ENCODE measurements at places on chromosomes 5 and 9.

- DNase-seq = peak; percentile 72
These were observed 409.5 kb downstream of the ARHGEF28 start for GRCh38 chr5:74035521-74035937.

- no peak for DNase-seq
These were observed 306.9 kb upstream of the NREP start for GRCh38 chr5:112063856-112064255.

DNA sequence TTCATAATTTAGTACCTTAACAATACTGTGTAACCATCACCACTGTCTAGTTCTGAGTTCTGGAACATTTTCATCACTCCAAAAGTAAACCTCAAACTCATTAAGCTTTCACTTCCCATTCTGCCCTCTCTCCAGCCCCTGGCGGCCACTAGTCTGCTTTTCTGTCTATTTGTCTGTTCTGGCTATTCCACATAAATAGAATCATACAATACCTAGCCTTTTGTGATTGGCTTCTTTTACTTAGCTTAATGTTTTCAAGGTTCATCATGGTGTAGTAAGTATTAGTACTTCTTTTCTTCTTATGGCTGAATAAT, 138.7 kb downstream of the RAPGEF6 start:
- DNase-seq = no peak

DNA sequence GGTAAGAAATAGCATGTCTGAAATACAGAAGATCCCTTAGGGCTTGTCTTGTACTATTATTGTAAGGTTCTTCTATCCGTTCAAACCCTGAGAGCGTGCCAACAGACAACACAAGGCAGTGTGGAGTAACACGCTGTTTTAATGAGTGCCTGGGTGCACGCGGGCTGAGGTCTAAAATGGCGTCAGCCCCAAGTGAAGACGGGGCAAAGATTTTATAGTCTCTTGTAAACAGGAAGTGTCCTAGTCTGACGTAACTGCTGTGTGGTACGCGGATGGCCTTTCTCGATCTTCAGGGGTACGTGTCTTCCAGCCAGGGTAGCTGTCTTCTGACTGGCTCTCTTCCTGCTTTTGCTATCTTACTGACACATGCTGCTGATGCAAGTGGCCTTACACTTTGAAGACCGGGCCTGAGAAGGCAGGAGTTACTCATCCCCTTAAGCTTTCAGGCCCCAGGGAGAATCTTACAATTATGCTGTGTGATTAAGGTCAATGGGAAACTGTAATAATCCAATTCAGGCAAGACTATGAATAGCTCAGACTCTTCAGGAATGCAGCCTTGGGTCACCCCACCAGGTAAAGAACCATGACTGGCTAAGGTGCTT, 1812.0 kb upstream of the CDH9 start:
- no peak for DNase-seq

DNA sequence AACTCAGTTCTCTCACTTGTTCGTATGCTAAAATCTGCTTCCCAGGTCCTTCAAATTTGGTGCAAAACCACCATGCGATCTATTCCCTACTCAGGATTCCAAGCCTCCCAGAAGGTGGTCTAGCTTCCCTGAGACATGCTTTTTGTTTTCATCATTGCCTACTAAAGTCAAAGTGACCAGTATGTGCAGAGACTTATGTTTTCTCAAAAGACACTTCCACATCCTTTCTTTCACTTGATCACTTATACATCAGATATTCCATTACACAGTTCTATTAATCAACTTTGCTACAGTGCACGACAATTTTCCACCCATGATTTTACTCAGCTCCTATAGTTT, 242.1 kb downstream of the PAPPA start:
- no peak for DNase-seq

DNA sequence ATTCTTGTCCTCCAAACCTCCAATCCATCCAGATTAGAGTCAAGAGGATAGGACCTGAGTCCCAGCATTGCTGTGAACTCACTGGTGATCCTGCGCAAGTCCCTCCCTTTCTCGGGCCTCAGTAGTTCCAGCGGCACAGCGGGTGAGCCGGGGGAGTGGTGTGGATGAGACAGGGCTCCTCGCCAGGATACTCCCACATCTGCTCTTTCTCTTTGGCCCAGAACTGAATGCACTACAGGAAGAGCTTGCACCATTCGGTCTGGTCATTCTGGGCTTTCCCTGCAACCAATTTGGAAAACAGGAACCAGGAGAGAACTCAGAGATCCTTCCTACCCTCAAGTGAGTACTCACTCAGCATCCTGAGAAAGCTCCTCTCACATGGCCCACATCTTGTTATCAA, 6.3 kb downstream of the GPX3 start:
- DNase-seq = no peak

GRCh38 chr5:139410121-139410992, 6.5 kb upstream of the SPATA24 start:
- peak; percentile 67 for DNase-seq

DNA sequence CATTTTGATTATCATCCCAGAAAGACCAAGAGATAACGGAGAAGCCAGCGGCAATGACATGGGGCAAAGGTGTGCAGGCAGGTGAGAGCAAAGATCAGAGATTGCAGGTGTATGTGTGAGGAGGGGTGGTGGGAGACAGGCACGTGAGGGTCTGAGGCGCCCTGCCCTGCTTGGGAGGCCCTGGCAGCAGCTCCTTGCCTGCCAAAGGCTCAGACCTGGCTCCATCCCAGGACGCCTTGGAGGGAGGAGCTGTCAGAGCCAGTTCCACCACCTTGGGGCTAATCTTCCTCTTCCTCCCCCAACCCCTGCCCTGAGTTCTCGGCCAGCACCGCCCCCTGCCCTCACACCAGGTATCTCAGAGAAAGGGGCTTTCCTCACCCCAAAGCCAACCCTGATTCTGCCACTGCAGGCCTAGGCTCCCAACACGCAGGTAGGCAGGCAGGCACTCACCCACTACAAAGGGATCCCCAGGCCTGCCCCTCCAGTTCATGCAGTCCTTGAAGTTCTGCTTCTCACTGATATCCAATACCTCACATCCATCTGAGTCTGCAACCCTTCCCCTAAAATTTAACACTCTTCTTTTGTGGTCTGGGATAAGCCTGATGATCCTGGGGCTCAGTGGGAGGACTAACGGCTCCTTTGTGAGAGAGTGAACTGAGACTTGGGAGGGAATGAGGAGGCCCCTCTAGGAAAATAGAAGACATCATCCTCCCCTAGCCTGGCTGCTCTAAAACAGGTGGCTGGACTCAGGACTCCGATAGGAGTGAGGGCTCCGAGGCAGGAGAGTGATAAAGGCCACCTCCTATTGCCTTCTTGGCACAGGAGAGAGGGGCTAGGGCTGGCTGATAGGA, 1.8 kb downstream of the AQP3 start:
- no peak for DNase-seq

- no peak for DNase-seq
These were observed 148.4 kb downstream of the MAN2A1 start for GRCh38 chr5:109838157-109838556.

DNA sequence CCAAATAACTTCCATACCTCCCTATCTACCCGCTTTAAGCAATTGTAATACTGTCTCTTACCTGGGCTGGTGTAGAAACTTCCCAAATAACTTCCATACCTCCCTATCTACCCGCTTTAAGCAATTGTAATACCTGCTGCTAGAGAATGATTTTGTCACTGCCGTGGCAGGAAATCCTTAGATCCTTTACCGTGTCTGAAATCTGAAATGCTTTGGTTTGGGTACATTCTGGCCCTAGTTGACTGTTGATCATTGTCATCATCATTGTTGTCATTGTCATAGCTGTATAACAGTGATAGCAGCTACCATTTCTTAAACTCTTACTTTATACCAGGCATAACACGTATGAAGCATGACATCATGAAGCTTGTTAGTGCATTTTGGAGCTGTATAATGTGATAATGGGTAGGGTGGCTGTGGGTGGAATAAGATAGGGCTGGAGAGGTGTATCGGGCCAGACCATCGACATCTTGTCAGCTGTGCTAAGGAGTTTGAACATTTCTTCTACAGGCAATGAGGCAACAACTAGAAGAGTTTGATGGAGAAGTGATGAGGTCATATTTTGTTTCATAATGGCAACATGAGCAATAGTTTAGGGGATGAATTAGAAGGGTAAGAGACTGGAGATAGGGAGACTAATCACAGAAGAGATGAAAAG, 15.7 kb downstream of the PIP5K1B start:
- no peak for DNase-seq

GRCh38 chr5:132427281-132428146, 58.0 kb downstream of the SLC22A5 start:
- DNase-seq = peak; percentile 30

DNA sequence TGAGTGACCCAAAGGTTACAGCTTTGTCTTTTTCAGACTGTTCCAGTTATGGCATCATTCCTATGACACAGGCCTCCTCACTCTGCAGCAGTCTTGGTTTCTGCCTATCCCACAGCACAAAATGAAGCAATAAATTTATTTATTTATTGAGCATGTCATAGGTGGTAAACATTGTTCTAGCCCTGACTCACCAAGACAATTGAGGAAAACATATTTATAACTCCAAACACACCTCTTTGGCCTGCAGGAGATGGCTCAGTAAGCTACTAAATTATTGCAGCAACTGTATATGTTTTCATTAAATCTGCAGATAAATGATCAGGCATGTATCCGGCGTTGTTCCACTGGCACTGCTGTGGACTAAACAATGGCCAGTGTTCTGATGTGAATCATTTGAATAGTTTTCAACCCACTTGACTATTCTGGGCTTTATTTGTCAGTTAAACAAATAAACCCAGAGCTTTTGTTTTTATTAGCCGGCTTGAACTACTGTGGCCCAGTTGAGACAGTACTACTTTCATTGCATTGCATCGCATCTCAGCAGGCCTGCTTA, 83.2 kb downstream of the FOXD1 start:
- DNase-seq = peak; percentile 93

DNA sequence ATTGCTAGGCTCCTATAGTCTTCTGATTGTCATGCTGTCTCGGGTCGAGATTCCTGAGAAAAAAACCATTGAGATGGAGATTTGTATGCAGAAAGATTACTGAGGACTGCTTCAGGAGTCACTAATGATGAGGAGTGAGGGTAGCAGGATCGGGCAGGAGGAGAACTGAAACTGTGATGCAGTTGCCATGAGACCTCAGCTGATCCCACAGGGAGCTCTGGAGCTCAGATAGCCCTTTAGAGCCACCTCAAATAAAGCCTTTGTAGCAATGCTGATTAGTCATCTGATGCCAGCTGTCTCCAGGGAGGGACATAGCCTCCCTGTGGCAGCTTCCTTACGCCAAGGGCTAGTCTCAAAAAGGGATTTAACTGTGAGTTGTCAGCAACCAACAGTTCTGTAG, 256.9 kb downstream of the DMAC1 start:
- DNase-seq = no peak

DNA sequence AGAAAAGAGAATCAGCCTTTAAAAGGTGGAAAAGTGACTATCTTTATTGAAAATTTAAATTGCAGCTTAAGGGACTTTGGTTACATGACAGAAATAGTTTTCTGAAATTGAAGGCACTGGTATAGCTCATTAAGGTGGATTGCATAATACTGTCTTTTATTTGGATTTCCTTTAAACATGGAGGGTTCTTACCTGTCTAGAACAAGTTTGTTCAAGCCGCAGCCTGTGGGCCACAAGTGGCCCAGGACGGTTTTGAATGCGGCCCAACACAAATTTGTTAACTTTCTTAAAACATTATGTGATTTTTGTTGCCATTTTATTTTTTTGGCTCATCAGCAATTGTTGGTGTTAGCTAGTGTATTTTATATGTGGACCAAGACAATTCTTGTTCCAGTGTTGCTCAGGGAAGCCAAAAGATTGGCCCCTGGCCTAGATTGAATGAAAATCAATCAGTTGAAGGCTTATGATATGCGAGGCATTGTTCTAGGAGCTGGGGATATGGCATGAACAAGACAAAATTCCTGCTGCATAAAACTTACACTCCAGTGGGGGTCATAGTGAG, 18.0 kb downstream of the NNT start:
- no peak for DNase-seq

GRCh38 chr9:38526591-38526990, 93.8 kb downstream of the ANKRD18A start:
- DNase-seq = no peak

GRCh38 chr5:126492939-126493338, 69.7 kb downstream of the GRAMD2B start:
- DNase-seq = no peak

- no peak for DNase-seq
These were observed 140.1 kb upstream of the GRIA1 start for GRCh38 chr5:153350175-153350883.

DNA sequence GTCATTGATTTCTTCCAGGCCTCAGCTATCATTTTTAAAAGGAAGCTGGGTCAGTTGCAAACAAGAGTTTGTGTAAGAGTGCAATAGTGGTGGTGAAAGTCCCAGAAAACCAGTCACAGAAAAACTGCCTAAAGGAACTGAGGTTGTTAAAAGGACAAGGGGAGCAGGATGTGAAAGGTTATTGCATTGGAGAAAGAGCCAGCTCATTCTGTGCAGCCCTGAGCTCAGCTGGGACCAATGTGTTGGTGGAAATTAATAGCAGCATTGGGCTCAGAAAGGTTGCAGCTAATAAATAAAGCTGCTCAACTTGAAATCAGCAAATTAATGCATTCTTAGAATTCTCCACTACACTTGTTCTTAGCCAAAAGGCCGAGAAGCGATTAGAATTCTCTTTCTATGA, 34.9 kb downstream of the NREP start:
- DNase-seq = peak; percentile 44

DNA sequence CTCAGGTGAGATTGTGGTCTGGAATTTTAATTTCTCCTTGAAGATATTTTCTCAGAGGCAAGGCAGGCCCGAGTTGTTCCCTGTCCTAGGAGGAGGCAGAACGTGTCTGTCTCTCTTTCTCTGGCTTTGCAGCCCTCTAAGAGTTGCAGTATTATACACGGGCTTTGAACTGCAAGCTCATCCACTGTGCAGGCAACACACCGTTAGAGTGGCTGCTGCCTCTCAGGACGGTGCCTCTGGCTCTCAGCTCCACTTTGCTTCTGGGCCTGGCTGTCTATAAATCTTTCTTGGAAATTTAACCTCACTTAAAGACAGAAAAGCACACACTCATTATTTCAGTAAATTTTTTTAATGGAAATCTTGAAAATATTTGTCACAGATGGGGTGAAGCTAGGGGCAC, 170.1 kb upstream of the ADCY2 start:
- no peak for DNase-seq

- no peak for DNase-seq
These were observed 97.1 kb upstream of the MVB12B start for GRCh38 chr9:126229501-126229900.

DNA sequence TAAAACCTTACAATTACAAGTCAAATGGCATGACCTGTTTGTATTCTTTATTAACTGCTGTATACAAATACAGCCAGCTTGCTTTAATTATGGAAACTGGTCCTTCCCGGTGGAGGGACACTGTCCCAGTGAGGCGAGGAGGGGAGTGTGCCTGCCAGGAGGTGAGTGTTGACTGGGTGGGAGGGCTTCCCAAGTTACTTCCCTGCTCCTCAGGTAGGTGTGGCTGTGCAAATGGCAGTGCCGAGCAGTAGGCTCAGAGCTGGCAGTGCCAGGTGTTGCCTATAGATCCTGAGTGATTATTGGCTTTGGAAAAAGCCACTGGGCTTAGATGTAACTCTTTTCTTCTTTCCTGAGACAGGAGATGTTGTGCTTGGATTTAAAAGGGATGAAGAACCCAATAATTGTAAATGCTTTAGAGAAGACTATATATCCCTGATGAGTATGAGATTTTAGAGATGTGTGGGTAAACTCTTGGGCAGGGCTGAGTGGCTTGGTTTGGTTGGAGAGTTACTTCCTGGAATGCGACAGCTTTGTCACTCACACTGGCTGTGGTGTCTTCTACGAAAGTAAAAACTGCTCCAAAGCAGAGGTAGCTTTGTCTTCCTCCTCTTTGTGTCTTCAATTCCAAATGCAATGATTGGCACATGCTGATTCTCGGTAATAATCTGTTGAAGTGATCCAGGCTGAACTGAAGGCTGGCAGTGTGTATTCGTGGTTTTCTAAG, 43.7 kb downstream of the GLRX start:
- DNase-seq = no peak

- no peak for DNase-seq
These were observed 7.8 kb downstream of the SLC9A3 start for GRCh38 chr5:516338-516925.
